Prostate gland (tissue), 2 donors: ENCODE measurements at places on chromosomes 5 and 9.

DNA sequence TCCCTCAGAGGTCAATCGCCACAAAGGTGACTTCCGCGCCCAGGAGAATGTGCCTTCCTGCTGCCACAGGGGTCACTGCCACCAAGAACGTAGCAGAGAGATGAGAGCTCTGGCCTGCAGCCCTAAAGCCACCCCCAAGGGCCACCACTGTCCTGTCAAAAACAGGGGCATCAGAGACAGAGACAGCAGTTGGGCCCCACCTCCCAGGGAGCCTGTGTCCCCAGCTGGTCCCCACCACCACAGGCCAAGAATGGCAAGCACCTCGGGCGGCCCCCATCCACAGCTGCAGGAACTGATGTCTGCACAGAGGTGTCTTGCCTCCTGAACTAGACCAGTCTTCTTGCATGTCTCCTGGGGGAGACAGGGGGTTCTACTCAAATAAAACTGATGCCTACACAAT lies 5.8 kb downstream of the SPATA31E1 start:
- DNase-seq, result no peak

GRCh38 chr9:30039712-30040111 lies 2344.7 kb upstream of the ACO1 start:
- DNase-seq, result no peak

- no peak for DNase-seq
Observed at GRCh38 chr9:37293664-37294524, 128.6 kb upstream of the GRHPR start.

DNA sequence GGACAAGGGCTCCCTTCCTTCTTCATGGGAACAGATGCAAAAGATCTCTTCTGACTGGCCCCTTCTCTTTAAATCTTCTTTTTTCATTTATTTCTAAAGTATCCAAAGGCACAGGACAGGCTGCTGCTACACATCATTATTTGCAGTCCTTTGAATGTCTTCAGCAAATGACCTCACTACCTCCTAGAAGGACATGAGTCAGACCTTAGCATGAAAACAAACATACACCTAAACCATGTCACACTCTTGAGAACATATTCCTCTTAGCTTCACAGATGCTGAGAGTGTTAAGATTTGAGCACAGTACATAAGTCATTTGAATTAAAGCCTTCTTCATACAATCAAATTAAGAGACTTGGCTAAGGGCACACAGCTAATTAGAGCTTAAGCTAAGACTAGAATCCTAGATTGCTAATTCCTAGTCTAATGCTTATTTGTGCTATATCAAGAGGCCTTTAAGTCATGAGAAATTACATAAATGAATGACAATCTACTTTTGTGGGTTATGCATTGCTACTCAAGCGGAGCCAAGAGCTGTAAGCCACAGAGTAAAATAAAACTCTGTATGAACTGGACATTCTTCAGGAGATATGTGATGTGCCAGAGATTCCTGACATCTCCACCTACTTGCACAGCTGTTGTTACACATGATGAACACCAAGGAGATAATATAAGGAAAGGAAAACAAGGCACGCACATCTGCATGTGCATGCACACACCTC lies 109.1 kb upstream of the PTGER4 start:
- no peak for DNase-seq

DNA sequence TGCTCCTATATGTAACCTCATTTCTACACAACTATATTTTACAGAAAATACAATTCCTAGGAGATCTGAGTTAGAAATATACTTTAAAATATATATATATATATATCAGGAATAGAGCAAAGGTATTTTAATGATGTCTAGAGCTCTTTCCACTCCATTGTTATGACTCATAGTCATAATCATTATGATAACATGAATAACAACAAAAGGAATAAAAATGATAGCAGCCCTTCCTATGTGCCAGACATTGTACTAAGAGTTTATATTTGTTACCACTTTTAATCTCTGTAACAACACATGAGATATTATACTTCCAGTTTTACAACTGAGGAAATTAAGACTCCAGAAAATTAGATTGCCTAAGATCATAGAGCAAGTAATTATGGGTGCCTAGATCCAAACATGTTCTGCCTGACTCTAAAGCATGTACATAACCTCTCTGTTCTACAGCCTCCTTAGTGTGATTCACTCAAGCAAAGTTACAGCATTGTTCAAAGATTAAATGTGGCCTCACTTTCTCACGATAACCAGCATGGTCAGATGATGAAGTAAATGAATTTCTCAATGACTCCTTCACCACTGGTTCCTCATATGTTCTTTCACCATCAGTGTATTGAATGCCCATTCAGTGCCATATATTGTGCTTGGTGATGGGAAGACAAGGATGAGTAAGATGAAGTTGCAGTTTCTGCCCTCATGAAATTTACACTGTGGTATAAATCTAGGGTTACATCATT lies 452.1 kb downstream of the EFNA5 start:
- no peak for DNase-seq

GRCh38 chr5:82698026-82698425 lies 379.2 kb downstream of the TMEM167A start:
- DNase-seq, result no peak

DNA sequence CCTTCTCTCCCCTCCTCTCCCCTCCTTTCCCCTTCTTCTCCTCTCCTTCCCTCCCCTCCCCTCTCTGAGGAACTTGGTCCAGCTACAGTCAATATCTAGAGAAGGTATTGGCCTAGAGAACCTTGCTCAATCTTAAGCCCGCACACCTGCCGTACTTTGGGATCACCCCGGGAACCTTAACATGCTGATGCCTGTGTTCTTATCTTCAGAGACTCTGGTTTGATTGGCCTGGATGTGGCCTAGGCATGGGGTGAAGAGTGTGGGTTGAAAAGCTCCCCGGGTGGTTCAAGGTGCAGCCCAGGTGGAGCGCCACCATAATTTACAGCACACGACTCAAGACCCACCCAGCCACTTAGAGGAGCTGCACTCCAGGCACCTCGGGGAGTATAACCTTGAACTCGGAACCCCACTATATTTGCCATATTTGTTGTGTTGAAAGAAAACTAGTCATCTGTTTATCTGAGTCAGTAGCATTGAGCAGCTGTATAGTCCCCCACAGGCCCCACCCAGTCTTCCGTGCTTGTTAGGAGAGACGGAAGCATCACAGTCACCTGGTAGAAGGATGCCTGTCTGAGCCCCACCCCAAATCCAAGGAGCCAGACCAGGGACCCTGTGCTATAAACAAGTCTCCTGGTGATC lies 14.4 kb upstream of the PHF19 start:
- DNase-seq, result no peak

- DNase-seq, result no peak
Observed at GRCh38 chr9:121952611-121953010, 140.5 kb downstream of the TTLL11 start.

- DNase-seq, result no peak
Observed at GRCh38 chr9:21919377-21920362, 74.5 kb downstream of the CDKN2A start.

DNA sequence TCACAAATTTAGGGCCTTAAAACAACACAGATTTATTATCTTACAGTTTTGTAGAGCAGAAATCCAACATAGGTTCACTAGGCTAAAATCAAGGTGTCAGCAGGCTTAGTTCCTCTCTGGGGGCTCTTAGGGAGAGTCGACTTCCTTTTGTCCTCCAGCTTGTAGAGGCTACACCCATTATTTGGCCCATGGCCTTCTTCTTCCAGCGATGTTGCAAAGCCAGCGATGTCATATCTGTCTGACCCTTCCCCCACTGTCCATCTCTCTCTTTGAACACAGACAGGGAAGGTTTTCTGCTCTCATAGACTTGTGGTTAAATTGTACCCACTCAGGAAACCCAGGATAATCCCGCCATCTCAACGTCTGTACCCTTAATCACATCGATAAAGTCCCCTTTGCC lies 60.3 kb upstream of the SHB start:
- no peak for DNase-seq

DNA sequence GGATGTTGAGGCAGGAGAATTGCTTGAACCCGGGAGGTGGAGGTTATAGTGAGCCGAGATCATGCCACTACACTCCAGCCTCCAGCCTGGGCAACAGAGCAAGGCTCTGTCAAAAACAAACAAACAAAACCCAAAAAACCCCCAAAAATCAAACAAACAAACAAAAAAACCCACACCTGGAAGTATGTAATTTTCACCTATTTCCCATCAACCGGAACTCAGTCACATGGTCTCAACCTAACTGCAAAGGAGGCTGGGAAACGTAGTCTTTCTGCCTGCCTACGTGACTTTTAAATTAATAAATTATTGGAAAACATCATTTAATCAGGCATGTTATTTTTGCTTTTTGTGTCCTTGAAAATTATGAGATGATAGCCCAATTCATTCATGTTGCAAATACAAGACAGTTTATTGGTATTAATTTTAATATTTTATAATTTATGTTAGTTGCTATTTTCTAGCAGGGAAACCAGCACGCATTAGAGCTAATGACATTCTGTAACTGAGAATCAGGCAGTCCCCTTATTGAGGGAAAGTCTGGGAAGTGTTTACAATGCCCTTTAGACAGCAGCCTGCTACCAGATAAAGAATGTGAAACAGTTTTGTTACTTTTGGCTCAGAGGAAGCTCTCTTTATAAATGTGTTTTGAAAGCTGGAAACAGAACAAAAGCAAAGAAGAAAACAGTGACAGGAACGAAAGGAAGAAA lies 110.3 kb downstream of the NXNL2 start:
- DNase-seq, result no peak

GRCh38 chr9:105258225-105258737 lies 13.8 kb downstream of the SLC44A1 start:
- DNase-seq, result no peak

DNA sequence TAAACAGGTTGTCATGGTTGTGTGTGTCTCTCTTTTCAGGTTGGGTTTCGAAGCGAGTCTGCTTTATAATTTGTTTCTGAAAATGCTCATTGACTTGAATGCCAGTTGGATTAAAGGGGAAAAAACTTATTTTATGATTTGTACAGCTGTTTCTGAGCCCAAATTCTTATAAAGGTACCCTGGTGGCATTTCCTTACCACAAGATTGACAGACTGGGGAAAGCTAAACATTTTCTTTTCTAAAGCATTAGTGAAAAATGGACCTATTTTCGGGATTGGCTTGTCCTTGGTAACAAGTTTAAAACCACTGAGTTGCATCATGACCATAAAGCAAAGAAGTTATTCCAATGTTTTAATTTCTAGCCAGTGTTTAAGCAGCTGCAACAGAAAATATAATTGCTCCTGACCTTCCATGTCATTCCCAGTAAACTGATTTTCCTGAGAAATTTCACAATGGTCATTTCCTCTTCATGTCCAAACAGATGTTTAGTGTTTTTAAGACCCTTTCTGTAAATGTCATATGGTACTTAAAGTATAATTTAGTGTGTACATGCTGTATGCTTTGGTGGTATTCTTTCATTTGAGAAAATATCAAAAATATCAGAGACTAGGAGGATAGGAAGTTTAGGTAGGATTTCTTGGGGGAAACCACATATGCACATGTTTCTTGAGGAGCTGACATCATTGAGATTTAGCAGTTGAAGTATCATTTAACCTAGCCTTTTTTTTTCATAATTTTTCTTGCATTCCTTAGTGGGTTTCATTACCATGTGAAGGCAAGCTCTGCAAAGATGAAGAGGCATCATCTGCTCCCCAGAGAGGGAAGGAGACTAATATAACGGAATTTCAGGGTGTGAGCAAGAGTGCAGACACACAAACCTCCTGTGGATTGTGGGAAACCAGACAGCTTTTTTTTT lies 667.1 kb upstream of the RGMB start:
- DNase-seq, result no peak

GRCh38 chr9:128728298-128728697 lies 4.4 kb upstream of the ZDHHC12 start:
- DNase-seq, result no peak

DNA sequence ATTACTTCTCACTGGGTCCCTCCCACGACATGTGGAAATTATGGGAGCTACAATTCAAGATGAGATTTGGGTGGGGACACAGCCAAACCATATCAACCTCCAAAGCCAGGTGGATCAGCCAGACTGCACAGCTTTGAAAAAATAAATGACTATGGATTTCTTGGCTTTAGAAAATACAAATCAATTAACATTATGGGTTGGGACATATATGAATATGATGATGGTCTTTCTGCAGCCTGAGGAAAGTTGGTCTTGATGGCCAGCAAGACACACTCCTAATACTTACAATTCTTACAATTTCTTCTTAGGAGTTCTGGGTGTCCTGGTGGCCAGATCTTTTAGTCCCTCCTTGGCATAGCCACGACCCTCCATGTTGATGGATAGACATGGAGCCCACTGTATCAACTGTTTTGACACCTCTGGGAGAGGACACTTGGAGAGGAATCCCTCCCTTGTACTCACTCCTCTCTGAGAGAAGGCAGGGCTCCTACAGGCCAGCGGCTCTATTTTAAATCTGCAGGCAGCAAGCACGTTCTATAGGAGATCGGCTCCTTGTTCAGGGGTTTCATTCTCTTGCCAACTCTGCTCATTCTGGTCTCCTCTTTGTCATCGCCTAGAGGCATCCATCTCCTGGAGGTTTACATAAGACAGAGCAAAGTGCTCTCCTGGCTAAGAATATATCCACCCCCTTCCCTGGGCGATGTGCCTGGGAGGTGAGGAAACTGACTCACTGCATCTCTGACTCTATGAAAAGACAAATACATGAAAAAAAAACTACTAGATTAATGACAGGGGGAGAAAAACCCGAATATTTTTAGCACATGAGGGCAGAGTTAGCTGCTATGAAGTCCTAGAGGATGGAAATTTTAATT lies 145.9 kb downstream of the CARTPT start:
- DNase-seq, result no peak

GRCh38 chr5:41432481-41433253 lies 77.7 kb downstream of the PLCXD3 start:
- no peak for DNase-seq

GRCh38 chr5:168291342-168291963 lies at the start of gene WWC1:
Gene WWC1, plus strand, starts transcription at chr5:168291645. Its CDS starts 508 bp downstream, at chr5:168292153.
- peak; percentile 90 for DNase-seq

DNA sequence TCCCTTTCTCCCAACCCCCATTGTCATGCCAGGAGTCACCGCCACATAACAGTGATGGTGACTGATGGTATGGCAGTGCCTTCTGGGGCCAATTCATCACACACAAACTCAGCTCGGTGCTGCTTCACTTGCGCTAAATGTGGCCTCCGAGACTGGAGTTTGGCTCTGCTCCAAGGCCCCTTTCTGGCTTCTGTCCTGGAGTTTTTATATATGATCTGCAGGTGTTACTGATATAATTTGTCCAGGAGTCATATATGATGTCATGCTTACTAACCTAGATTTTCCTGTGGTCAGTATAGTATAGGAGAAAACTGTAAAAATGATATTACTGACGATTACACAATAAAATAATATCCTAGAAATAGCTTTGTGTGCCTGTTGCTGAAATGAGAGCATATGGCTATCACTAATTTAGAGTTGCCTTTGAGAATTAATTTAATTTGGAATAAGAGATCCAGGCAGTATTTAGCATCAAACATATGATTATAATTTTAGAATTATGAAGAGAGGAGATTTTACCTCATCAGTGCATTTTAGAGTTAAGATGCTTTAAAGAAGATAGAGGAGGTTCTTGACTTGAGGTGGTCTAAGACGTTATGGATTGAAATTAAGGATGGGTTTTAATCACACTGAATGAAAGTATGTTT lies 334.1 kb upstream of the CD180 start:
- no peak for DNase-seq
